CD4-positive, alpha-beta T cell treated with Interferon gamma for 1 hour (primary cell): ENCODE measurements at places on chromosomes 6 and 20.

DNA sequence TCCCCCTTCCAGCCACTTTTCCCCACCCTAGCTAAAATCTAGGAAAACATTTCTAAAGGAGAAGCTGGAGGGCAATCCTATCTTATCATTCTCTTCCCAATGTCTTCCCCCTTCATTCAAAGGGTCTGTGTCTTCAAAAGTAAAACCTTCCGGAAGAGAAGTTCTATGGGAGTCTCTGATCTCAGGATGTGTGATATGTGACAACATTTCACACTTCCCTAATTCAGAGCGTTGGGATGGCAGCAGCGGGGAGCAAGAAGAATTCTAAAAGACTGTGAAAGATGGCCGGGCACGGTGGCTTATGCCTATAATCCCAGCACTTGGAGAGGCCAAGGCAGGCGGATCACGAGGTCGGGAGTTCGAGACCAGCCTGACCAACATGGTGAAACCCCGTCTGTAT lies 65.4 kb upstream of the AKIRIN2 start:
- DNase-seq, result no peak

- DNase-seq, result no peak
Observed at GRCh38 chr20:33859751-33860150, 48.6 kb downstream of the CHMP4B start.

DNA sequence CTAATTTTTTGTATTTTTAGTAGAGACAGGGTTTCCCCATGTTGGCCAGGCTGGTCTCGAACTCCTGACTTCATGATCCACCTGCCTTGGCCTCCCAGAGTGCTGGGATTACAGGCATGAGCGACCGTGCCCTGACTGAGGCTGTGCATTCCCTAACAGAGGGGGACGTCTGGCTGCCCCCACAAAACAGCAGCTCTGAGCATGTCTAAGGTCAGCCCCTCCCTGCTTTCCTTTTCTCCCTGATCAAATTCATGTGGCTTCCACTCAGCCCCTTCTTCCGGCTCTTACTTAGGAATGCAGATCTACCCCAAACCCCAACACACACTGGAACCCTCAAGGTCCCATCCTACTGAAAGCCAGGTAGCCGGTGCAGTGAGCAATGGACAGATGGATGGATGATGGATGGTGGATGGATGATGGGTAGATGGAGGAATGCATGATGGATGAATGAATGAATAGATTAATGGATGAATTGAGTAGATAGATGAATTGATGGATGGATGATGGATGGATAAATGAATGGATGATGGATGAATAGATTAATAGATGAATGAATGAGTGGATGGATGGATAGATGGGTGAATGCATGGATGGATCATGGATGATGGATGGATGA lies 91.5 kb upstream of the BHLHE23 start:
- no peak for DNase-seq

DNA sequence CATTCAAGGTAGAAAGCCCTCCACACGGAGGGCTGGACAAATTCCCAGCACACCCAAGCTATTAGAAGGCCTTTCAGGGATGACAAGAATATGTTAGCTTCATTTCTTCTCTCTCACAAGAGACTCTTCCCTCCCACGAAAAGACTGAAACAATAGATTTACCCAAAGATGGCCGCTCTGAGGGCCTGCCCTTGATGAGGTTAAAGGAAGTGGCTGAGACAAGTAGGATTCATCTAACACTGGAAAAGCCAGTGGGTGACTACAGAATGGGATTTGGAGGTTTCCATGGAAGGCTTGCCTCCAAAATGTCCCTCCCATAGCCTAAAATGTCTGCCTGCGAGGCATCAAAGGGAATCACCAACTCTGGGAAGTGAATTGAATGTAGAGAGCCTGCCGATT lies 277.6 kb downstream of the CLIC5 start:
- DNase-seq, result no peak

GRCh38 chr6:163384510-163384909 lies 30.0 kb upstream of the QKI start:
- no peak for DNase-seq

DNA sequence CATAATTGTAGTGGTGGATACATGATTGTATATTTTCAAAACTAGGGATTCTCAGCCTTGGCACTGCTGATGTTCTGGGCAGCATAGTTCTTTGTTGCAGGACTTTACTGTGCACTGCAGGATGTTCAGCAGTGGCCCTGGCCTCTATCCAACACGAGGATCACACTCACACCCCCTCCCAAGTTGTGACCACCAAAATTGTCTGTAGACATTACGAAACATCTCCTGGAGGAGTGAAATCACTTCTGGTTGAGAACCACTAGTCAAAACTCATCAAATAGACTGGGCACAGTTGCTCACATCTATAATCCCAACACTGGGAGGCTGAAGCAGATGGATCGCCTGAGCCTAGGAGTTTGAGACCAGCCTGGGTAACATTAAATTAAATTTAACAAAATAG lies 123.1 kb upstream of the CDYL start:
- DNase-seq, result no peak

- DNase-seq, result no peak
Observed at GRCh38 chr6:72646604-72647485, 25.0 kb downstream of the KCNQ5 start.

GRCh38 chr20:43955062-43955749 lies 40.6 kb downstream of the TOX2 start:
- peak; percentile 16 for DNase-seq

GRCh38 chr6:99491171-99491570 lies 24.1 kb downstream of the USP45 start:
- DNase-seq, result no peak

DNA sequence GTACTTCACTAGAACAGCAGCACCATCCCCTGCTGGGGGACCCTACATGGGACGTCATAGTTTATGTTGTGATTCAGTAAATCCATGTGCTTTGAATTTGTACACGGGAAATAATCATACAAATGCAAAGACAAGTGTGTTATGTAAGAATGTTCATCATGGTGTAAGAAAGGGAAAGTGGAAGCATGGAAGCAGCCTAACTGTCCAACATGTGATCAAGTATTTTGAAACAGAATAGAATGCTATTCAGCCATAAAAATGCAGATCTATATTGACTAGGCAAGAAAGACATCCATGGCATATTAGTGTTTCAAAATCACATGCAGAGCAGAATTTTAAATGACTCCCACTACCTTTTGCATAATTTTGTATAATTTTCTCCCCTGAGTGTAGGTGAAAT lies 117.6 kb downstream of the F13A1 start:
- DNase-seq, result no peak

DNA sequence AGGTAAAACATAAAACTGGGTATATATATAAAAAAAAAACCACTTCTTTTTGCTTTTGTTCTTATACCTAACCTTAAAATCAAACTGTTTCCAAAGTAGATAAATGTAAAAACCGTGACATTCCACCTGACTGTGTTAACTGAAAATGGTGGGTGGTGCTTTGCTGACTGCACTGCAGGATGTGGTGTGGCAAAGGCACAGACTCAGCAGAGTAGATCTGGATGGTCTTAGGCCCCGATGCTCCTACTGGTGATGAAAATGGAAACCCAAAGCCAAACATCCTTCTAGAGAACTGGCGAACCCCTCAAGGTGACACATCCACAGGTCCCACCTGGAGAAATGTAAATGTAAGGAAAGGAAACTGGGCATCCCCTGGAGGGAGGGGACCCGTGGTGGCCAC lies 8.9 kb downstream of the TGIF2 start:
- no peak for DNase-seq

DNA sequence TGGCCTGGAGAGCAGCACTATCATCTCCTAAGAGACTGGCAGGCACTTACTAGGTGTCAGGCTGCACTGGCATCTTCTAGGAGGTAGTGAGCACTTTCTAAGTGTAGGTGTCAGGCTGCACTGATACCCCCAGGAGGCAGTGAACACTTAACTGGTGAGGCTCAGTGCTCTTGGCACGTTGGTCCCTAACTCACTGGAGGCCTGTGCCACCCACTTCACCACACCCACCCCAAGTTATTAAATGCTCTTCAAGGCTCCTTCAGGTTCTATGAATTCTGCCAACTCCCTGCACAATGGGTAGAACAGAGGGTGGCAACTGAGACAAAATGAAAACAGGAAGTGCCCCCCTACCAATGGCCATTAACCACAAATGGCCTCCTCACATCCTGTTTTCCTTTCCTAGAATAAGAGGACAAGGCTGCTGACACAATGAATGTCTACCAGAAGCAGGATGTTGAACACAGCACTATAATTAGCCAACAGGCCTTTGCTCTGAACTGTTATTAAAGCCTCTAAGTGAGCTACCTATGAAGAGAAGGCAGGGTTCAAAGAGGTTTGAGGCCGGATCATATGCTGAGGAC lies 29.4 kb downstream of the NCOA5 start:
- DNase-seq, result no peak

DNA sequence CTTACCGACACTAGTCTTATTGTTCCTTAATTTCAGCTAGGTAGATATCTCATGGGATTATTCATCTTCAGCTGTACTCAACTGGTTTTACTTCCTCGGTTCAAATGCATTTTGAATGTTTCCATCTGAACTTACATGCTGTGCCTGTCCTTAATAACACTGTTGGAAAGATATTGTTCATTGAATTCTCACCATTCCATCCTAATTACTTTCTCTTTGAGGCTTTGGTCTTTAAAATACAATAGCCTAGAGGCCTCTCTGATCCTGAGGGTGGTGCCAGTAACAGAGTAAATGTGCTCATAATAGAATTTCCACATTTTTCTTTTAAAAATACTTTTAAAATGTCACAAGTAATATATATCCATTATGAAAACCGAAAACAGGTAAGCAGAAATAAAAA lies 54.0 kb downstream of the IL20RA start:
- DNase-seq, result no peak

DNA sequence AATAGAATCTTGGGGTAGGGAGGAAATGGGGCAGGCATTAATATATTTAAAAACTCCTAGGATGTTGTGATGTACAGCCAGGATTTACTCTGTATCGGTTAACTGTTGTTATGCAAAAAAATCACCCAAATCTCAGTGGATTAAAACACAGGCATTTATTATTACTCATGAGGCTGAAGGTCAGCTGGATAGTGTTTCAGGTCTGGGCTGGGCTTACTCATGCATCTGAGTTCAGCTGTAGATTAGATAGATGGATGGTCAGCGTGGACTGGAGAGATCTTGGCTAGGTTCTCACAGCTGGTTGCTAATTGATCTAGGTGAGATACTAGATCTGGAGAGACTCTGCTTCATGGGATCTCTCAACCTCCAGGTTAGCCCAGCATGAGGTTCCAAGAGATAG lies 131.4 kb downstream of the BTBD3 start:
- DNase-seq, result no peak

DNA sequence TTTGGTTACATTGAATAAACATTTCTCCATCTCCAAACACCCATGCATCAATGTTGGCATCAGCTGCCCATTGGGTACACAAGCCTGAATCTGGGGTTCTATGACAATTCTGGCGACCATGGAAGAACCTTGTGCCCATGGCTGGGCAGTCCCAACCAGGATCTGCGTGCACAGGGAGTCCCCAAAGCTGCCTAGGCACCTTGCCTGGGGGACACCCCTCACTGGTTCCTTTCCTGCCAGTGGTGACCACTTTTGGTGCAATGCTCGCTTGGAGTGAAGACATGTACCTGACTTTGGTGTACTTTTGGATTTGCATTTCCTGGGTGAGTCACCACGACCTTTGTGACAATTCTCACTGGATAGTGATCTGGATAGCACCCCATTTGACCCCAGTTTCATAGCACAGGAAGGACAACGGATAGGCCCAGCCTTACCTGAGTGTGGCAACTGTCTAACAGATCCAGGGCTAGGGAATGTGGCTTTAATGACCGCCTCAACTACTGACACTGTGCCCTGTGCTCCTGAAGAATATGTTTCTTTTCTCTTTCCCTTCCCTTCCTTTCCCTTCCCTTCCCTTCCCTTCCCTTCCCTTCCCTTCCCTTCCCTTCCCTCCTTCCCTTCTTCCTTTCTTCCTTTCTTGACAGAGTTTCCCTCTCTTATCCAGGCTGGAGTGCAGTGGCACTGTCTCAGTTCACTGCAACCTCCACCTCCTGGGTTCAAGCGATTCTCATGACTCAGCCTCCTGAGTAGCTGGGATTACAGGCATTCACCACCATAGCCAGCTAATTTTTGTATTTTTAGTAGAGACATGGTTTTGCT lies 7.1 kb downstream of the SPINT3 start:
- no peak for DNase-seq

- DNase-seq, result no peak
Observed at GRCh38 chr6:4320860-4321259, 185.5 kb upstream of the ECI2 start.

DNA sequence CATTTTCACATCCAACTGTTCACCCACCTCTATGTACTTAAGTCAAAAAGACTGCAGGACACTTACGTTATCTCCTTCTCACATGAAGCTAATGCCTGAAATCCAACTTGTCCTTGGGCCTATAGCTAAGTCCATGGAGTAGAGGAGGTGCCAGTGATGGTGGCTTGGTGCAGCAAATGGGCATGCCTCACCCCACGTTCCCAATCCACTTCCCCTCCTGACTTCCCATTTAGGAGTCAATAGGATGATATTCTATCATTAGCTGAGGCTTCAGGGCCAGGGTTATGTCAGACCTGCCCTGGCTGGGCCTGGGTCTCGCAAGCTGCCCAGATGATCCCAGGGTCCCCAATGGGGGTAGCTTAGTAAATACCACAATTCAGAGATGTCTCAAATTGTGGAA lies 410.4 kb downstream of the MAFB start:
- no peak for DNase-seq

- DNase-seq, result no peak
Observed at GRCh38 chr6:61649845-61650244, 636.2 kb downstream of the KHDRBS2 start.

DNA sequence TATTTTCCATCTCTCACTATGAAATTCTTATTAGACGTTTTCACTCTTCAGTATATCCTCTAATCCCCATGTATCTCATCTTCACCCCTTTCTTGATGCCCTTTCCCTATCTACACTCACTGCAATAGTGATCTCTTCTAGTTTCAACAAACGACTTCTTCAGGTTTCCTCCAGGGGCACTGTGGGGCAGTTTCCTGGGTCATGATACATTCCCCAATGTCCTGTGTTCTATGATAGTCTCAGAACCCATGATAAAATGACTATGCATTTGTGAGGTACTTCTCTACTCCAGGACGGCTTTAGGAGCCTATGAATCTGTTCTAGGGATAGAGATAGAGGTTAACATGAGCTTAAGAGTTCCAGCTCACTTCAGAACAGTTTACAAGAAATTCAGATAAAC lies 183.3 kb downstream of the FOXC1 start:
- DNase-seq, result no peak

GRCh38 chr6:33203443-33204164 lies 851 bp upstream of the HSD17B8 start:
- DNase-seq, result no peak

- no peak for DNase-seq
Observed at GRCh38 chr6:45786355-45786781, 229.3 kb downstream of the CLIC5 start.

- DNase-seq, result no peak
Observed at GRCh38 chr20:9743871-9744270, 95.0 kb downstream of the PAK5 start.

DNA sequence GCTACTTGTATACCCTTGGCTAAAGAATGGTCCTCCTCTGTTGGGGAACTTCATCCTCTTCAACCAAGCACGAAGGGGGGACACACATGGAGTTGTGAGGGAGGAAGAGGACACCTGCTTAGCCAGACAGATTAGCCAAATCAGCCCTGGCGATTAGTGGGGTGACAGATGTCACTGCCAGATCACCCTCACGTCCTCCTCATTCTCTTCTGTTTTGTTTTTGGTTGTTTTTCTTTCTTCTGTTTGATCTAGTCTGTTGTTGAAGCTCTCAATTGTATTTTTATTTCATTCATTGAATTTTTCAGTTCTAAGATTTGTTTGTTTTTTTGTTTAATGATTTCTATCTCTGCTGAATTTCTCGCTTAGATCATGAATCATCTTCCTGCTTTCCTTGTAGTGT lies 27.5 kb upstream of the NKX2-4 start:
- DNase-seq, result no peak

- DNase-seq, result no peak
Observed at GRCh38 chr6:125942672-125943527, 13.7 kb upstream of the HINT3 start.
